ENCODE measurements at places on chromosomes 11 and 22.

DNA sequence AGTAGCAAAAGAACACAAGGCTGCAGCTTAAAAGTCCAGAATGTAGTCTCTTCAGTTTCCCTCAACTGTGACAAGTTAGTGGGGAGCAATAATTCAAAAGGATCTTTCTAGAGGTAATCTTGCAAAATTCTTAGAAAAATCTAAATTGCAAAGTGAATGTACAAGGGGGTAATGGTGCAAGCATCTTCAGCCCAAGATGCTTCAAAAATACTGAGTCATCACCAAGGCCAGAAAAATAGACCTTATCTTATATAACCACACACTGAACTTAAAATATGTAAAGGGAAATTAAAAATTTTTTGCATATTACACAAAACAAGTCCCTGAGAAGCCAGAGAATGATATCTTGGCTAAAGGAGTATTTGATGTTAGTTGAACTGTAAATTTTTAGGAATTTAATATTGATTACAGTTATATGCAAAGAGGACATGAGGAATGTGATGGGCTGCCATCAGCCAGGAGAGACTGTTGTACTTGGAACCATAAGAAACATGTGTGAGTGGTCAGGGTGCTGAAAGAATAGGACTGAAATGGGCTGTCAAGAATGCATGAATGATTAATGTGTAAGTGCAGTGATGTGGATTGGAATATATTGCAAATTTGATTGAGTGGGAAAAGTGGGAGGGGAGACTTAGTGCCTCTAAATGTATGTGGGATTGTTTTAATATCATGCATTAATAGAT lies 85.7 kb upstream of the LIN7C start:
- DNase-seq, result no peak

DNA sequence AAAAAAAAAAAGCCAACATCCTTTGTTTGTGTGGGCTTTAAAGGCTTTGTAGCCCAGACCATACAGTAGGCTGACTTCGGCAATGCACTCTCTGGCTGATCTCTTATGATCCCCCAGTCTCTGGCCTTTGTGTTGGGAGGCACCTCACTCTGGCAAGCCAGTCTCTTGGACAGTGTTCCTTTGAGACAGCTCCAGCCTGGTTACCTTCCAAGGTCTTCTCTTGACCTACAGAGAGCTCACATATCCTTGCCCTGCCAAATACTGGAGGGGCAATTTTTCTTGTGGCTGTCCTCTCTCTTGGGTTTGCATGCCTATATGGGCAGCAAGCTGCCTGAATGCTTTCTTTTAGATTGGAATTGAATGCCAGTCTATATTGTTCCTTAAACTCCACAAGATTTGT lies 69.8 kb downstream of the SESN3 start:
- DNase-seq, result no peak

- DNase-seq, result peak; percentile 21
Observed at GRCh38 chr11:33869481-33870422, 22.1 kb downstream of the LMO2 start.

GRCh38 chr11:68312117-68312779 lies at the start of gene LRP5:
LRP5 (plus strand) TSS chr11:68312591; CDS start chr11:68312715, 124 bp downstream.
- no peak for DNase-seq

DNA sequence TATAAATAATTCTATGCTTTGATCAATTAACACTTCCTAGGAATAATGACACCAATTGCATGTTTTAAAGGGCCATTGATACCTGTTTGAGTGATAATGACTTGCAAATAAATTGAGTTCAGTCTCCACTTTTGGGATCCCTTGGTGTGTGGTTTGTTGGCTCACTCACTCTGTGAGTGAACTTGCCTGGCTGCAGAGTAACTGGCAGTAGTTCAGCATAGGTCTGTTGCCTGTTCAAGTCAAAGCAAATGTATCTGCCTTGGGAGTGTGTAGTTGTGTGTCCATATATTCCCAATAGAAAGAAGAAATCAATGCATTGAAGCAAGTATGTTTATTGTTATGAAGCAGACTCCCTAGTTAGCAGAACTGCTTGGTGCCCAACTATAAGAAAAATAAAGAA lies 49.3 kb downstream of the TRIM44 start:
- no peak for DNase-seq

DNA sequence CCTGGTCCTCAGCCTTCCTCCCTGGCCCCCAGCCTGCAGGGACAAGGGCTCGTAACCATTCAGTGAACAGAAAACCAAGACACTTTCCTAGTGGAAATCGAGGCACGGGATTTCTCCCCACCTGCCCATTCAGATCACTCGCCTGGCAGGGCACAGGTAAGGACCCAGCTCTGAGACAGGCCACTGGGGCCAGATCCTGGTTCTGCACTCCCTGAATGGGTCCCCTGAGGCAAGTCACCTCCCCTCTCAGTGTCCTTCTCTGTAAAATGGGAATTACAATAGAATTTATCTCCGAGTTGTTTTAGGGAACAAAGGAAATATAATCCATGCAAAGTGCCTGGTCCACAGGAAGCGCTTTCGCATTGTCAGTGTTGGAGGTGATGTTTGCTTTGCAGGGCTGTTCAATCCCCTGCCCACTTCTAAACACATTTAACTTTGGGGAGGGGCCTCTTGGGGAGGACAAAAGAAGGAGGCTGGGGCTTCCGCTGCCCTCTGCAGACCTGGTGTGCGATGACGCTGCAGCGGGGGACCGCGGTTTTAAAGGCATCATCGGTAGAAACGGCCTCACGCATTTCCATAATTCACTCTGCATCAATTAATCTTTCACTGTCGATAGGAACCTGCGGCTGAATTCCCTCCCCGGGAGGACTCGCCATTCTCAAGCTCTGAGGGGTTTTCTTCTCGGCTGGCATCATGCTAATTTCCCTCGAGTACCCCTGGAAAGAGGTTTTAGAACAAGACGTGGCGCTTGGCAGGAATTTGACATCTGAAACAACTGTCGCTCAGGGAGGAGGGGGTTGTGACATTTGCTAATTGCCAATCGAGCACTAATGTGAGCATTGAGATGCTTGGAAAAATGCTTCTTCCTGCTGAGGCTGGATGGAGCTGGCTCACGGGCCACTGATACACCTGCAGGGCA lies 70.4 kb upstream of the FGF3 start:
- no peak for DNase-seq

DNA sequence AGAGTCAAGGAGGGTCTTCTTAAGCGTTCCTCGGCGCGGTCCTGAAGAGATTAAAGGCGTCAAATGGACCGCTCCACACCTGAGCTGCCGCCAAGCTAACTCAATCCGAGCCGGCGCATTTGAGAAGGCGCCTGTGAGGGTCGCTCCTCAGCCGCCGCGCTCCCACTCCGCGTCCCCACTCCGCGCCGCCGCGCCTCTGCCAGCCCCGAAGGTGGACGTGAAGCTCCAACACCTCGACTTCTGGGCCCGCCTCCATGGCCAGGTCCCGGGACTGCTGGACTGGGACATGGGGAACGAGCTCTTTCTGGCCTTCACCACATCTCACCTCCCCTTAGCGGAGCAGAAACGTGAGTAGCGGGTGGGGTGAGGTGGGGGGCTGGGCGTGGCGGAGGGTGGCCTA lies at the start of gene FOXR1:
TSS of gene FOXR1 (plus strand) at position 116 of the 400 bp plus-strand sequence. CDS start at position 287, 171 bp downstream.
- DNase-seq, result no peak

DNA sequence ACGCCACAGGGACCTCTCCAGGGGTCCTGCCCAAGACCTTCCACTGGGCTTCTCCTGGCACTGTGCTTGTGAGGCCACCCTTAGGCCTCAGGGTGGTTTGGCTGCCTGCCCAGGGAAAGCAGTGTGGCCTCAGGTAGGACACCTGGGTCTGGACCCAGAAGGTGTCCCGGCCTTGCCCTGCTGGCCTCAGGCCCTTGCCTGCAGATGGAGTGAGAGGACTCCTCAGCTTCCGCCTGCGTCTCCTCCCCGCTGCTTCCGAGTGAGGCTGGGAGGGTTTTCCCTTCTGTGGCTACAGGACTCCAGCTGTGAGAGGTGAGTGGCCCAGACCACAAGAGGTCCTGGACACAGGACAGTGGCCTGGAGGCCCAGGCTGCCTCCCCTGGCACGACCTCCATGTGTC lies 60.4 kb downstream of the WNT7B start:
- DNase-seq, result no peak

- DNase-seq, result no peak
Observed at GRCh38 chr11:4063348-4063747, 31.3 kb upstream of the RRM1 start.

DNA sequence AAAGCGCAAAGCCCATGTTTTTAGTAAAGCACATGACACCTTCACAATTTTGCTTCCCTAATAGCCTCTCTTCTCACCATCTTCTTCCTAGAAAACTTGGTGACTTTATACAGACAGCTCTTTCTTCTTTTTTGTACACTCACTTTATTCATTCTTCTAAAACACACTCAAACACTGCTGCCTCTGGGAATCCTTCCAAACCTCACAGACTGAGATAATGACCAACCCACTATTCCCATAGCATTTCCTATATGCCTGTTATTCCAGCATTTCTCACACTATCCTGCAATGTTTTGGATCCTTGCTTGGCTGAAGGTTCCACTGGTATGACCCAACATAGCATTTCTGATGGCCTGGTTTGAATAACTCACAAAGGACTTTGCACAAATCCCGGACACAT lies 442.1 kb upstream of the CCDC90B start:
- no peak for DNase-seq

- no peak for DNase-seq
Observed at GRCh38 chr11:8773916-8774539, 91.4 kb downstream of the RPL27A start.

GRCh38 chr11:64364911-64365310 lies 5.9 kb downstream of the RPS6KA4 start:
- DNase-seq, result no peak

- peak; percentile 9 for DNase-seq
Observed at GRCh38 chr11:128928400-128928799, 14.3 kb downstream of the TP53AIP1 start.

GRCh38 chr22:34688825-34689224 lies 377.1 kb upstream of the ISX start:
- no peak for DNase-seq
